ENCODE measurements at places on chromosomes 3 and 15.

DNA sequence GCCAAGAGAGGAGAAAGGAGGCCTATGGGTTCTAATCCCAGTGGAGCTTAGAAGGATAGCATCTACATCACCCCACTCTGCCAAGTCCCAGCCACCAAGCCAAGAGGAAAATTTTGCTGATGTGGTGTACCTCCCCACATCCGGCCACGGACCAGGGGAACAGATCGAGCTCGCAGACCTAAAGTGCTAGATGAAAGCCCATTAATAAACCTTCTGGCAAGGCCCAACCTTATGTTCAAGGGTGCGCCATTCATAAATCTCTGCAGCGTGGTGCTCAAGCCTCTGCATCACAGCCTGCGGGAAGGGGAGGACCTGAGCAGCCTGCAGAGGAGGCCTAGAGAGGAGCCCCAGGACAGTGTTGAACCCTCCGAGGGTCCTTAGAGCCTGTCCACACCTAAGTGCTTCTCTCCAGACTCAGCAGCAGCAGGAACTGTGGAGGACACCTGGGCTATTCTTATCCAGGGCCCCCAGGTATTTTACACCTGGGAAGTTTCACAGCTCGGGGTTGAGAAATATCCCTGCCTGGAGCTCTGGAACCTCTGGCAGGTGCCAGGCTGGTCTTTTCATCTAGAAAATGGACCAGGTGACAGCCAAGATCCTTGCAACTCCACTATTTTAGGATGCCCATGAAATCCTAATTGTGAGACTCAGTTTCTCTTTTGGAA, 68.0 kb downstream of the MRPL46 start:
- DNase-seq, result no peak

DNA sequence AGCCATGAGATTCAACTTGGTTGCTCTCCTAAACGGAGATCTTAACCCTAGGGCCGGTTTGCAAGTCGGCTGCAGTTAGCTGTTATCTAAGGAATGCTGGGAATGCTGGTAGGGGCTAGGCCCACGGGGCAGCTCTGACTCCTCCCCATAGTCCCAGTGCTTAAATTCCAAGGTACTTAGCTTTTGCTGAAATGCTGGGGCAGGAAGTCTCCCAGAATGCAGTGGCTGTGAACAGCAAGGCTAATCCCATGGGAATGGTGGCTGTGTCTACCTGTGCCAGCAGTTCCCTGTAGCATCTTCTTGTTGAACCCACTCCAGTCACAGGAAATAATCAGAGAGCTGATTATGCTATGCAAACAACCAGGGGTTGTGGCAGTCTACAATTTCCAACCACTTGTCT, 102.5 kb upstream of the TJP1 start:
- DNase-seq, result no peak

DNA sequence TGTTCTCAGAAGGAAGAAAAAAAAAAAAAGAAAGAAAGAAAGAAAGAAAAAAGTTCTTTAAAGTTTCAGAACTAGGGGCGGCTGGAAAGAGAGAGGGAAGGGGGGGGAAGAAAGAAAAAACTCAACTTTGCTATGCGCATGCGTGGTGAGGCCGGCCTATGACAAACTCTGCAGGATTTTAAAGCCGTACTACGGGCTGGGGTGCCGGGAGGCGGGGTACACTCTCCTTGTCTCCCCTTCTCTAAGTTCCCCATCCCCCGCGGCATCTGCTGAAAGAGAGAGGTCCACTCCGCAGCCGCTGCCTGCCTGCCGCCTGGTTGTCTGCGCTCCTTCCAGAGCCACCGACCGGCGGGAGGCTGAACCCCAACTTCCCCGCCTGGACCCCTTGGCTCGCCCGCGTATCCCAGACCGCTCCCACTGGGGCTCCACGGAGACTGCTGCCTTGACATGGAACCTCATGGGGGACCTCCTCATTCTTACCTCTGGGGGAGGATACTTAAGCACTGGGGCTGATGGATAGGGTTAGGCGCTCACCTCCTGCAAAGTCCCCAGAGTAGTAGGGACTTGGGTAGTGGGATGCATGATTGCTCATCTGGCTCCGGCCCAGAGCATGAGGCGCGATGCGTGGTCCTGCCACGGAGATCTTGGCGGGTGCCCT, 1.4 kb upstream of the WNT5A start:
- DNase-seq, result no peak

GRCh38 chr3:10286596-10287295, 6.0 kb downstream of the GHRL start:
- peak; percentile 72 for DNase-seq

DNA sequence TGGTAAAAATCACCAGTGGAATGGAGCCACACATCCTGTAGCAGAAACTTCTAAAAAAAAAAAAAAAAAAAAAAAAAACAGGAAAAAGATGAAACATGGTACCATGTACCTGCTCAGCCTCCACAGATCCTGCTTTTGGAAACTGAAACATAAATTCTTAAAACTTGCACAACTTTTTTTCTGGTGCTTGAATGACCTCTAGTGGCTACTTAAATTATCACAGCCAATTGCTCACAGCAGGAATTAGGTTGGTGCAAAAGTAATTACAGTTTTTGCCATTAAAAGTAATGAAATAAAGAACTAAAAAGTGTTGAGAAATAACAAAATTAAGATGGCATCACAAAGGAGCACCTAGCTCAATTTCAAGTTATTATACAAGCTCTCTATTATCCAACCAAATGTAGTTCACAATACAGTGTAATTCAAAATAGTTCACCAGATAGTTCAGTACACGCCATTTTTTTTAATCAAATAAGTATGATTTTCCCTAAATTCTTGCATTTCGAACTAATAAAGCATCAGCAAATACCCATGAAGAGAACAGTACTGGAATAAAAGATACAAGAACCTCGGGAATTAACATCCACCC, 80.6 kb downstream of the ULK4 start:
- DNase-seq, result peak; percentile 53

- no peak for DNase-seq
Observed at GRCh38 chr15:30062881-30063280, 19.9 kb upstream of the GOLGA8J start.

- DNase-seq, result no peak
Observed at GRCh38 chr3:151835751-151836525, 22.0 kb downstream of the AADAC start.

DNA sequence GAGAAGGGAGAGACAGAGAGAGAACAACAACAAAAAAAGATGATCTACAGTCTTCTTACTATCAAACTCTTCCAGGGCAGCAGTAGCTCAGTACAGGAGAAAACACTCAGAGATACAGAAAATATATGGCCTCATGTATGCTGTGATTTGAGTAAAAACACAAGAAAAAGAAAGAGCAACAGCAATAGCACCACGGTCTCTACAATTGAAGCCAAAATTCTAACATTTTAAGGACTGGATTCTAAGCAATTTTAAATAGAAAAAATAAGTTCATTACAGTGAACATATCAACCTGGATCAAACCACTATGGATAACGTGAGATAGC, 43.5 kb upstream of the ALCAM start:
- no peak for DNase-seq

DNA sequence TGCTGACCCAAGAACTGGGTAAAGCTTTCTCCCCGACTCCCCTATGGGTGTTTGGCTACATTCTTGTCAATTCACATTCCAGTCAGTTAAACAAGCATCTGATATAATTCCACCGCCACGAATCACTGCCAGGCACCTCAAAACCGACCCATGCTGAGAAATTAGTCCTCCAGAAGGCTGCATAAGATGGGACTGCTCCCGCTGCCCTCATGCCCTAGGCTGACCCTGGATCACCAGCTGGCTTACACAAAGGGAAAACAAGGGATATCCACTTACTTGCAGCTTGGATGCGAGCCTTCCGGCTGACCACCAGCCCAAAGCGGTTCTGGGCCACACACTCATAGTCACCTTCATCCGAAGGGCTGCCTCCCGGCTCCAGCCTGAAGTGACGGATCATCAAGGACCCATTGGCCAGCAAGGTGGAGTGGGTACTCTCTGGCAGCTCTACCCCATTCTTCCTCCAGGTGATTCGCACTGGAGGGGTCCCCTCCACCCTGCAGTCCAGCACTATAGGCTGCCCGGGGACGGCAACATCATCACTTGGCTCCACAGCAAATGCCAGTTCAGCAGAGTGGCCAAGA, 2.9 kb downstream of the IGDCC3 start:
- DNase-seq, result no peak

- no peak for DNase-seq
Observed at GRCh38 chr3:189502676-189503257, 128.4 kb upstream of the TP63 start.

GRCh38 chr3:11019116-11019819, 26.7 kb downstream of the SLC6A1 start:
- no peak for DNase-seq

- DNase-seq, result no peak
Observed at GRCh38 chr15:28914483-28915023, 28.8 kb downstream of the APBA2 start.

- no peak for DNase-seq
Observed at GRCh38 chr3:167162083-167162482, 218.0 kb downstream of the ZBBX start.

DNA sequence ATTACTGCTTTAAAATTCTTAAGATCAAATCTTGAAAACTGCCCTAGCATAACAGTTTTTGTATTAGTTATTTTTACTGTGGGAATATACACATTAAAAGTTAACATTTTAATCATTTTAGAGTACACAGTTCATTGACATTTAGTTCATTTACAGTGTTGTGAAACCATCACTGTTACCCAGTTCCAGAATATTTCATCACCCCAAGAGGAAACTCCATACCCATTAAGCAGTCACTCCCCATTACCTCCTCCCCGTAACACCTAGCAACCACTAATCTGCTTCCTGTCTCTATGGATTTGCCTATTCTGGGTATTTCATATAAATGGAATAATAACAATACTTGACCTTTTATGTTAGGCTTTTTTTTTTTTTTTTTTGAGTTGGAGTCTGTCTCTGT, 164.1 kb upstream of the LRRFIP2 start:
- DNase-seq, result no peak

DNA sequence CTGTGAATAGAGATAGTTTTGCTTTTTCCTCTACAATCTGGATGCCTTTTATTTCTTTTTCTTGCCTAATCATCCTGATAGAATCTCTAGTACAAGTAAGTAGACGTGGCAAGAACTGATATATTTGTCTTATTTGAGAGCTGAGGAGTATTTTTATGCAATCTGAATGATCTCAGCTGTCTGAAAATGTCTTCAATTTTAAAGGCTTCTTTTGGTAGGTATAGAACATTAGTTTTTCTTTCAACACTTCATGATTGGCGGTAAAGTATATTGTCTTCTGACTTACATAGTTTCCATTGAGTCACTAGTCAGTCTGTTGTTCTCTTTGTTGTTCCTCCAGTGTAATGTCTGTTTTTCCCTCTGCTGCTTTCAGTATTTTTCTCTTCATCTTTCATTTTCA, 31.3 kb downstream of the MGA start:
- DNase-seq, result no peak

- DNase-seq, result peak; percentile 15
Observed at GRCh38 chr3:67901681-67902080, 247.3 kb upstream of the SUCLG2 start.

DNA sequence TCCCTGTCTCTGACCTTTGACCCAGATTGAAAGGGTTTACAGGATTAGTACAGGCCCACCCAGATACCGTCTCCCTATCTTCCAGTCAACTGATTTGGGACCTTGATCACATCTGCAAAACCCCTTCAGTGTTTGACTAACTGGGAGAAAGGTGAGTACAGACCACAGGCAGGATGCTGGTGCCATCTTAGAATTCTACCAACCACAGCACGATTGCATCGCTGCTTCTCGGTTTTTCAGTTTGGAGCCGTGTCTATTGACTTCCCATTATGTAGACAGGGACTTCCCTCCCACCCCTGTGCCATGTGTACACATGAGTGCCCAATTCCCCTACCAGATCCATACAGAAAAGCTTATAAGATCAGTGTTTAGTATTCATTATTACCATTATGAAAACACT, 6.6 kb upstream of the KLF13 start:
- DNase-seq, result no peak

DNA sequence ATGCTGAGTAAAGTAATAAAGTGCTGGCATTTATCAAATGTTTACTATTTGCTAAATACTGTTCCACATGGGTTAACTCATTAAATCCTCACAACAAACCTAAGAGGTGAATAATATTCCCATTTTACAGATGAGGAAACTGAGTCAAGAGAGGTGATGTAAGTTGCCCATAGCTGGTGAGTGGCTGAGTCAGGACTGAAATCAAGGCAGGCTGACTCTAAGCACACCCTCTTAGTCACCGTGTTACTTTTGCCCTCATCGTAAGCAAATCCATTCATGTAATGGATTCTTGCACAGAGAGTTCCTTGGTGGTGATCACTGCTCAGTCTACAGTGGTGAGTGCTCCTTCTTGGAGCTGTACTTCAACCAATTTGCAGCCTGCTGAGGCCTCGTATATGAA, 28.9 kb upstream of the PTX3 start:
- no peak for DNase-seq

DNA sequence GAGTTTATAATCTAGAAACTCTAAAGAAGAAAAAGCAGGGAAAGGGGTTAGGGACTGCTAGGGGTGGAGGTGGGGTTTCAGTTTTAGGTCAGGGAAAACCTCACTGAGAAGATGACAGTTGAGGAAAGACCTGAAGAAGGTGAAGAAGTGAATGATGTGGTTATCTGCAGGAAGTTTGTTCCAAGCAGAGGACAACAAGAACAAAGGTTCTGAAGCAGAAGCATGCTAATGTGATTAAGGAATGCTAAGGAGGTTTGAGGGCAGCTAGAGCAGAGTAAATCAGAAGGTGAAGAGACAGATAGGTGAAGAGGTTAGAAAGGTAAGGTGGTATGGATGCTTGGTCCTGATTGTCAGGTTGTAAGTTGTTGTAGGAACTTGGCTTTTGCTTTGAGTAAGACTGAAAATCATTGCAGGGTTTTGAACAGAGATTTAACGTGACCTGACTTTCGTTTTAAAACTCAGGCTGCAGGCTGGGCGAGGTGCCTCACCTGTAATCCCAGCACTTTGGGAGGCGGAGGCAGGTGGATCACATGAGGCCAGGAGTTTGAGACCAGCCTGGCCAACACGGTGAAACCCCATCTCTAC, 8.6 kb downstream of the OXSR1 start:
- DNase-seq, result no peak

- DNase-seq, result no peak
Observed at GRCh38 chr3:123093696-123094095, 26.9 kb downstream of the PDIA5 start.

- no peak for DNase-seq
Observed at GRCh38 chr15:51366920-51367319, 25.5 kb downstream of the GLDN start.

GRCh38 chr15:89566181-89566580, 9.1 kb upstream of the TICRR start:
- DNase-seq, result no peak

GRCh38 chr3:17103579-17103978, 218.8 kb downstream of the PLCL2 start:
- DNase-seq, result no peak

DNA sequence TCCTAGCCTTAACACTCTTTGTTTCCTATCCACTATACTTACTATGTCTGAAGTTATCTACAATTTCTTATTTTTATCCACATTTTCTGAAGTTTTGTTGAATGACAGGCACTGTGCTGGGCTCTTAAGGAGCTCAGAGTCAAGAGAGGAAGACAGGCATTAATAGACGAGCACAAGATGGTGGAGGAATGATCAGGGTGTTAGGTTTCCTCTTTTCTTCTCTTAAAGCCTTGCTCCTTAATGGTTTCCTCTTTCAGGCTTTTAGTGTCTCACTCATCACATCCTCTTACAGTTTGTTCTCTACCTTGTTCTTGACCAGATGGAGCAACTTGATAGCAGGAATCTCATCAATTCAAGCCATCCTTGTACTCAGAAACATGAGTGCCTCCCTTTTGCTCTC, 52.9 kb upstream of the BCL6 start:
- DNase-seq, result no peak
